CD8-positive, alpha-beta memory T cell (primary cell): ENCODE measurements at places on chromosomes 1 and 21. TPM values are rescaled to one million over a fixed set of nuclear protein-coding genes. Genes with fewer than 3 reads are reported as not detected.

GRCh38 chr1:200384818-200385390, 24.9 kb downstream of the ZNF281 start:
- no peak for DNase-seq

DNA sequence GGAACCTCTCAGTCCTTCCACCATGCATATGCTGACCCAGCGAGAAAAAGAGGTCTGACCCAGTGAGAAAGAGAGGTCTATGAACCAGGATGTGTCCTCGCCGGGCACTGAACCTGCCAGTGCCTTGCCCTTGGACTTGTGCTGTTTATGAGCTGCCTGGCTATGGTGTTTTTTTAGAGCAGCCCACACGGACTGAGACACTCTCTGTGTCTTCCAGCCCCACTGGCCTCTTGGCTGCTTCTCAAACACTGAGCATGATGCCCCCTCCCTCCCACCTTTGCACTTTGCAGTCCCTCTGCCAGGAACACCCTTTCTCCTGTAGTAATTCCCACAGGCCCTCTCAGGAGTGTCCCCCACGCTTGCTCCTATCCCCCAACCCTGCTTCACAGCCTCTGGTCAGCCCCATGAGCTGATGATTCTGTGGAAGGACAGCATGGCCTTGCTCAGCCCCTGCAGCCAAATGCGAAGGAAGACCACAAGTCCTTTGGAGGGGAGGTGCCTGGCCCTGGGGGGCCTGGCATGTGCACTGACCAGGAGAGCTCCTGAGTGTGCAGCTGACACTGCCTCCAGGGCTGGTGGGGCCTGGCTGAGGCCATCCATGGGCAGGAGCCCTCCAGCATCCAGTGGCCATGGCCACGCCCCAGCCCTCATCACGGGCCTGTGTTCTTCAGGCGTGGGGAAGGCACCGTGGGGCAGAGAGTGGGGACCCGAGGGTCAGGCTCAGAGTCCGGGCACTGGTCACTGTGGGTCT, 23.8 kb downstream of the WNT3A start:
- no peak for DNase-seq

- no peak for DNase-seq
Measured at GRCh38 chr1:34268311-34268954, 91.7 kb downstream of the C1orf94 start.

DNA sequence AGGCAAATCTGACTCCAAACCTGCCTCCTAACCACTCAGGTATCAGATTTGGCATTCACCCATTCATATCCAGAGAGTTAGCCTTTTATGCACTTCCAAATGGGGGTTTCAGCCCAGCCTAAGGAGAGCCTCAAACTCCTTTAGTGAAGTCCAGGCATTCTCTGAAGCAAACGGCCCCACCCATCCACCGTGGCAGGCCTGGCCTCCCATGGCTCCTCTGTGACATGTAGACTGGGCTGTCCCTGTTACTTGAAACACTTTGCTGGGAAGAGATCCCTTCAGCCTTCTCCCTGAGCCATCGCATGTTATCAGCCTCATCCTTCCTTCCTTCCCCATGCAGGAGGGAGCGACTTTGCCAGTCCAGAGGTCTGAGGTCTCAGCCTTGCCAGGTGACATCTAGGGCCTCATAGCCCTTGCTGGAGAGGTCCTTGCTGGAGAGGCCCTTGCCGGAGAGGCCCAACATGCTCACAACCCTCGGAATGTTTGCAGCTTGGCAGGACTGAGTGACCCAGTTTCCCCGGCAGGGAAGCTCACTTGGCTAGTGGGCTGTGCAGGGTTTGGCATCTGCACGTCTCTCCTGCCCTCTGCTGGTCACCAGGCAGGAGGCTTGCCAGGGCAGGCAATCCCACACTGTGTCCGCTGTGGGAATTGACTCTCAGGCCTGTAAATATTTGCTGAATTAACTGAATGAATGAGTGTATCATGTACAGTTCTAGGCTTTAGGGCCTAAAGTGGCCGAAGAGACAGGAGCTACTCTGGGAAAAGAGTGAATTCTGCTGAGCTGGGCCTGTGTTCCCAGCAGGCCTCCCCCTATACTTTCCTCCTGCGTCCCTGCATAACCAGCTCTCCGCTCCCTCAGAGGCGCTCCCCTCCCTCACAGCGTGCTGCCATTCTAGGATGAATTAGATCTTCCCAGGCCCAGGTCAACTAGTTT, 26.7 kb upstream of the RBM15 start:
- peak; percentile 70 for DNase-seq

GRCh38 chr1:119711804-119712341, at the start of gene PHGDH:
TSS of gene PHGDH (plus strand) at chr1:119711934. CDS start at chr1:119712023, 89 bp downstream.
- DNase-seq = no peak

GRCh38 chr1:244952280-244952933, 88.1 kb upstream of the HNRNPU start:
- DNase-seq = no peak

DNA sequence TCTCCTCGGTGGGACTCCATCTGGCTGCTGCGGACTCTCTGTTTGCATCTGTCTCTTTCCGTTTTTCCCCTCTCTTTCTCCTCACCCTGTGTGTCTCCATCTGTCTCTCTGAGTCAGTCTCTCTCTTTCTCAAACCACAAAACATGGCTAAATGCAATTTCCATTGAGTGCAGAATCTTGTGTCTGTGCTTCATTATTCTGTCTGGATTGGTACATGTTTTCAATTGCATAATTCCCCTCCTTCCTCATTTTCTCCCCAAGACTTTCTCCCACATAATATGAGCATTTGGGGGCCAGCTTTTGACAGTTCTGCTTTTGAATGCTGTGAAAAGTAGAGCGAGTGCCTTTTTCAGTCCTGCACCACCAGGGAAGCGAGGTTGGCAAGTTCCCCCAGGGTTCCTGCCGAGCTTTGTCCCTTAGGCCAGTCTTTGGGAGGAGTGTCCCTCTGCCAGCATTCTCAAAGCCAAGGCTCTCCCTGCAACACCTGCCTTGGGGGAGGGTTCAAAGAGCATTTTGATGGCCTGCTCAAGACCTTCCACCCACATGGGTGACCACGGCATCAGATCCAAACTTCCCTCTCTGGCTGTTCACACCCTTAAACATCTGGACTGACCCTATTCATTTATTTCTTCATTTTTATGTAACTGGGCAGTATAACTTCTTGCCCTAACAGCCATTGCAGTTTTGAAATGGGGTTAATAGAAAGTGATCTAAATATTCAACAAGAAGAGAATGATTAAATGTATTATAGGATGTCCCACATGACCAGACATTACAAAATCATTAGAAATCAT, 32.8 kb upstream of the SCMH1 start:
- DNase-seq = no peak

- no peak for DNase-seq
Measured at GRCh38 chr1:14677292-14677971, 78.9 kb downstream of the KAZN start.

DNA sequence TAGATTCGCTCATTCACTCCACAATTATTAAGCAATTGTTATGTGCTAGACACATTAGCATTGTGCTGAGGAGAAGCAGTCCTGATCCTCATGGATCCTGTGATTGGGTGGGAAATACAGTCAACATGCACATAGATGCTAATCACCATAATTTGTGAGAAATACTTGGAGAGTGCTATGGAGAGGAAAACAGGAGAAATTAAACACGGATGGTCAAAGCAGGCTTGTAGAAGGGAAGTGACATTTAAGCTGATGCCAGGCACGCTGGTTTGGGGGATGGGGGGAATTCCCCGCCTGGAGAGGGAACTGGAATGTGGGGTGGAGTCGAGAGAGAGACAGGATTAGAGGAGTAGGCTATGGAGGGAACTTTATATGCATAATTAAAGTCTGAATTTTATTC, 52.2 kb upstream of the L1TD1 start:
- no peak for DNase-seq

DNA sequence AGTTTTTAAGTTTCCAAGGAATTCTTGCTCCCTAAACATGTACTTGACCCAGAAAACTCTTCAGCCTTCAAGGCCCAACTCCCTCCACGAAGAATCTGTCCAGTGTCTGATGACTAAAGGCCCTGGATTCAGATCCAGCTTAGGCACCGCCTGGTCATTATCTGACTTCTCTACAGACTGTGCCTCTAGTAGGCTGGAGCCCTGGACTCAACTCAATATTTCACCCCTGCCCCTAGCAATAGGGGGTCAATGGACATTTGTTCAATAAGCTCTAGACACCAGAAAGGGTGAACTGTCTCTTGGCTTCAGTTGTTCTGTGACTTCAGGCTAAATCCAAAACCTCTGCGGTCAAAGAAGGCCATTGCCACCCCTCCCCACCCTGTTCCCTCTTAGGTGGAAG, 34.5 kb downstream of the NUAK2 start:
- no peak for DNase-seq

The GJA9 gene
- total RNA-seq = not detected

DNA sequence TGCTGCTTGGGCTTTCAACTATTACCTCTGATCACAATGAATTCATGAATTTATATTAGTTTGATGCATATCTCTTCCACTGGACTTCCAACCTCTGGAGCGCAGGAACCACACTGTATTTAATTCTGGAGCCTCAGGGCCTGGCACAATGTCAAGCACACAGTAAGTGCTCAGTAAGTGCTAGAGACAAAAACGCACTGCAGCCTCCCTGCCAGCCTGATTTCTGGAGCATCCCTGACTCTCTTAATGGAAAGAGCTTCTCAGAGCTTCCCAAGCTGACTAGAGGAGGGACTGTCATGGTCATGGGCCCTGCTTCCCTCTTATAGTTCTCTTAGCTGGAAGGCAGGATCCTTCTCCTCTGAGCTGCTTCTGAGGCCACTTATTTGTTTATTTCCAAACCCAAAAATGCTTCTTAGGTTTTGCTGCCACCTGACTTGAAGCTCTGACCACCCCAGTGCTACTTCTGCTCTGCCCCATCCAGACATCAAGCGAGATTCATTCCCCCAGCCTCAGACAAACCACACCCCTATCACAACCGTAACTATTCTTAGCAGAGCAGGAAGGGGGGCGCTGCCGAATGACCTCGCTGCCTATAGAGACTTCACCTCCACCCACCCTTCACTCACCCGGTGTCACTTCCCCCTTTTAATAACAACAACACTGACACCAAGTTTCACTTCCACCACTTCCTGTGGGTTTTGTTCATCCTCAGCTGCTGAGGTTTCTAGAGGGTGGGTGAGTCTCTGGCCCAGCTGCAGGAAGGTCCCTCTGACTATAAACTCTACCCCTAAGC, 33.6 kb downstream of the NUAK2 start:
- DNase-seq = peak; percentile 72

DNA sequence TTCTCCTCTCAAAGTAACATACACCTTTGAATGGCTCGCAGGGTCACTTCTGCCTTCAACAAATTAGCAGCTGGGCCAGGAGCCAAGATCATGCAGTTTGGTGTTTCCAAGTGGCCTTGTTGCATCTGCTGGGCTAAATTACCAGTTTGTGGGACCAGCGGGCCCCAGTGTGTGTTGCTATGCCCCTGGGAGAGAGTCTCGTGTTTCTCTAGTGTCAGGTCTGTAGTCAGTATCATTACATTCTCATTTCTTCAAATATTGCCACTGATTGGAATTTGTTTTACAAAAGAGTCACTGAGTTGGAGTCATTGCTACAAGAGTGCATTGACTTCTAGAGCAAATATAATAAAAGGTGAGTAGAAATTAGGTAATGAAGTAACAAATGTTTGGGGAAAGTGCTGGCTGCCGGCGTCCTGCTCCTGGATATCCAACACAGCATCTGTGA, 35.5 kb downstream of the RHOU start:
- DNase-seq = no peak

DNA sequence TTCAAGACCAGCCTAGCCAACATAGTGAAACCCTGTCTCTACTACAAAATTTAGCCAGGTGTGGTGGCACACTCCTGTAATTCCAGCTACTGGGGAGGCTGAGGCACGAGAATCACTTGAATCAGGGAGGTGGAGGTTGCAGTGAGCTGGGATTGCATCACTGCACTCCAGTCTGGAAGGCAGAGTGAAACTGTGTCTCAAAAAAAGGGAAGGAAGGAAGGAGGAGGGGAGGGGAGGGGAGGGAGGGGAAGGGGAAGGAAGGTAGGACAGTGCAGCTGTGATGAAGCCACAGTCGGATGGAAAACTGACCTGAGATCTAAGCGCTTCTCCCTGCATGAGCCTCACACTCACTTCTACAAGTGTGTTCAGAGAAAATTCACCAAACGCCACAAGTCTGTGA, 22.0 kb upstream of the FHAD1 start:
- DNase-seq = no peak

GRCh38 chr1:68119445-68119844, 69.0 kb upstream of the DIRAS3 start:
- no peak for DNase-seq

- no peak for DNase-seq
Measured at GRCh38 chr21:36606287-36606982, 92.5 kb upstream of the SIM2 start.

The ERICH3 gene
- not detected for total RNA-seq

GRCh38 chr1:34763142-34763781, 3.7 kb downstream of the GJB4 start:
- DNase-seq = no peak

GRCh38 chr1:14842891-14843290, 244.4 kb downstream of the KAZN start:
- no peak for DNase-seq

- peak; percentile 61 for DNase-seq
Measured at GRCh38 chr21:41766883-41767605, at the start of gene RIPK4. TSS of gene RIPK4 (minus strand) at chr21:41767052. CDS start at chr21:41767041, 11 bp downstream.
